GM23248 (cell line): ENCODE measurements at places on chromosomes 4 and X.

DNA sequence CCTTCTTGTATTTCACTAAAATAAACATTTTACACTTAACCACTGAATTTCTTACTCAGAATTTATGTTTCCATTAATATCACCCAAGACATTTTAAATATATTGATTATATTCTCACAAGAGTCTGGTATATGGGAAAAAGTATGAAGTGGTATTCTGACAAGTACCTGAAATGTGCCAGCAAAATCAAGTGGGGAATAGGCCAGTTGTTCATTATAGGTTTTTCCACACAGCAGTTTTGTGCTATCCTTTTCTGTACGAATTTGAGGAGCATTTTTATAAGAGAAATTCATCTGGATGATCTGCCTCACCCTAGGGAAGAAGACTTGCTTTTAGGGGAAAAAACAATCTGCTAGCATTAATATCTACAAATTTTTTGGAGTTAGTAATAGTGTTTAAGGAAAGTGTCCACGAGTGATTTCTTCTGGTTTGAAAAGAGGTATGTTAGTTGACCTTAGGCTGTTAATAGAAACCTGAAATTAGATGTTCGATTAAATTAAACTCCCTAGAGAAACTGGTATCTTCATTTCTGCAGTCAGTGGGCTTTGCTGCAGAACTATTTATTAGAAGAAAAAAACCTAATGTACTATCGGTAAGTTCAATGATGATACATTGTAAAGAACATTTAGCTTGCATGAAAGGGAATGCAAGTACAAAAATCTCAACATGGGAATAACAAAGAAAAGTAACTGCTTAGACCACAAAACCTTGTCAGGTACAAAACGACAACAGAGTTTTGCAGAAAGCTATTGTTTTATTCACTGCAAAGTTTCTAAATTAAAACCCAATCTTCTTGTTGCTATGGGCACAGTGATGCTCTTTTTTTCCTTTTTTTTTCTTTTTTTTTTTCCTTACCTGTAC is 1.8 kb downstream of the KLF3 start:
- DNase-seq: no peak

GRCh38 chr4:156885374-156885773 is 86.2 kb downstream of the PDGFC start:
- no peak for DNase-seq

- no peak for DNase-seq
Observed at GRCh38 chr4:168690199-168690598, 193.3 kb downstream of the PALLD start.

GRCh38 chr4:42144028-42144427 is 8.4 kb downstream of the BEND4 start:
- DNase-seq: no peak

GRCh38 chr4:150679018-150679764 is 97.2 kb downstream of the MAB21L2 start:
- DNase-seq: no peak

DNA sequence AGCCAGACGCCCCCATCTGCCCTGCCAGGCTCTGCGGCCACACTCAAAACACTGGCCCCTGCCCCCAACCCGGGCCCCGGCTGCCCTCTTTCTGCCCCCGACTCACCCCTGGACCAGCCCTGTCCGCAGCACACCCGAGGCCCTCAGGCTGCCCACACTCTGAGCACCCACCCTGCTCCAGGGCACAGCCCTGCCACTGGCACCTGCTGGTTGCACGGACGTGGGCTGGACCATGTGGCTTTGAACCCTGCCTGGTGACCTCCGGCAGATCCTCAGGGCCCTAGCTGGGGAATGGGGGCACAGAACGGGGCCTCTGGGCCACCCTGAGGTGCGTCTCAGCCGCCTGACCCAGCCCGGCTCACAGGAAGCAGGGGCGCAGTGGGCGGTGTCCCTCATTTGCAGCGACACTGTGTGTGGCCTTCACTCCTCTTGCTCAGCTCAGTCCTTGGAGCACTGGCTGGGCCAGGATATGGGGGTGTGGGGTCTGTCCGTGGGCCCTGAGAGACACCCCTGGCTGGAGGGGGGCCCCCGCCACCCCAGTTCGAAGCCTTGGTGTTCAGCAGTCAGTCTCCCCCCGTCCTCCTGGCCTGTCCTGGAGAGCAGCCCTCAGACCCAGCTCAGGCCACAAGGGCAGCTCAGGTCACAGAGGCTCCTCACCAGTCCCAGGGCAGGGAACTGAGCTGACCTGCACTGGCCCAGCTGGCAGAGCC is 73.2 kb downstream of the FAM53A start:
- no peak for DNase-seq
